Neural crest cell (in vitro differentiated cells): ENCODE measurements at places on chromosomes 2 and 18. TPM values are rescaled to one million over a fixed set of nuclear protein-coding genes. Genes with fewer than 3 reads are reported as not detected.
A peak's percentile ranks its signal among the peaks of the same experiment; 100 is the strongest.

DNA sequence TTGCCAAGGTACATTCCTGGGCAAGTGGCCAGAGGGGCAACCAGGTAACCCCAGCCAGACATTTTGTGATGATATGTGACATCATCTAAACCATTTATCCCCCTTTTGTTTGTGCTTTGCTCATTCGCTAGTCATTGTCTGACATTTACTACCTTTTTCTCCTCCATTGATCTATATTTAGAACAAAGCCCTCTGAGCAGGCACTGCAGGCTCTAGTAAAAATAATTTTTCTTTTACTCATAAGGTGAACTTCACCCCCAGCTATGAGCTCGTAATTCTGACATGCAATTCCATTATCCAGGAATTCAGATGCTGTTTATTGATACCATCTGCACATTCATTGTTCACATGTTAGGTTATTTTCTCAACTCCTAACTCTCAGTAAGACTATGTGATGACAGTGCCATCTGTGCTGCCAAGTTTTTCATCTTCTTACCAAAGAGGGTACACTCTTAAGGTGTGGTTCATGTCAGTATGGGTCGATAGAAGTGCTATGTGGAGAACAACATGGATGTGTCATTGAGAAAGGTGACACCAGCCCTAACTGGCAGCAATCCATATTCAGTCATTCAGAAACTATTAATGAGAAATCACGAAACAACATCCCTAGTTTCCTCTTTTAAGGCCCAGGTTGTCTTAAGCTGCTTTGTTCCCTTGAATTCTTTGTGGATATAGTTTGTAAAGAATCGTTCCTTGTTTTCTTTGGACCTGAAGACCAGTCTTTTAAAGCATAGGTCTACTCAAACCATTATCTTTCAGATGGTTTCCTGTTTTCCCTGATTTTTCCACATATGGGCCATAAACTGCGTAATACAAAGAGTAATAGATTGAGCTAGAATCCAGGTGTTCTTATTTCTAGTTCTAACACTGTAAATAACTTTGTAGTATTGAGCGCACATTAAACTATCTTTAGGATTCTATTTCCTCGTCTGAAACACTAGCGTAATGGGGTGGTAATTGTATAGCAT, 978.1 kb upstream of the CDH2 start:
- H3K4me1 ChIP-seq = peaks cover 16% of the 10 kb centered on the region
- no peaks in the 10 kb centered on the region for H3K36me3 ChIP-seq
- no peak overlapping the region for H3K27ac ChIP-seq

DNA sequence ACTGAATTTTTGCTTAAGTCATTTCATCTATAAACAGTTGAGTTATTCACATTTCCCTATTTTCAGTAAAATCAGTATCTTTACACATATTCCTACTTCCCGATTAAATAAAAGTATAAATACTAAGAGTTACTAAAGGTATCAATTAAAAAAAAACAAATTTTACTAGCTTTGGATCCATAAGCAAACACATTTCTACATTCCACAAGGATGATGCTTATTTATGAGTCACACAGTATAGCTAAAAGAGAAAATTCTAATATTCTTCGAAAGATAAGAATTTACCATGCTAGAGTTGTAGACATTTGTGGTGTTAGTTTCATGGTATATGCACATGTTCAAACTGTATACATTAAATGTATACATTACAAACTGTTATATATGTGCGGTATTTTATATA, 23.7 kb downstream of the PGAP1 start:
- no peak for DNase-seq
- H3K27me3 ChIP-seq = no peaks in the 10 kb centered on the region
- peaks cover 18% of the 10 kb centered on the region for H3K36me3 ChIP-seq
- H3K4me3 ChIP-seq = no peak overlapping the region
- H3K4me1 ChIP-seq = peaks cover 5% of the 10 kb centered on the region

DNA sequence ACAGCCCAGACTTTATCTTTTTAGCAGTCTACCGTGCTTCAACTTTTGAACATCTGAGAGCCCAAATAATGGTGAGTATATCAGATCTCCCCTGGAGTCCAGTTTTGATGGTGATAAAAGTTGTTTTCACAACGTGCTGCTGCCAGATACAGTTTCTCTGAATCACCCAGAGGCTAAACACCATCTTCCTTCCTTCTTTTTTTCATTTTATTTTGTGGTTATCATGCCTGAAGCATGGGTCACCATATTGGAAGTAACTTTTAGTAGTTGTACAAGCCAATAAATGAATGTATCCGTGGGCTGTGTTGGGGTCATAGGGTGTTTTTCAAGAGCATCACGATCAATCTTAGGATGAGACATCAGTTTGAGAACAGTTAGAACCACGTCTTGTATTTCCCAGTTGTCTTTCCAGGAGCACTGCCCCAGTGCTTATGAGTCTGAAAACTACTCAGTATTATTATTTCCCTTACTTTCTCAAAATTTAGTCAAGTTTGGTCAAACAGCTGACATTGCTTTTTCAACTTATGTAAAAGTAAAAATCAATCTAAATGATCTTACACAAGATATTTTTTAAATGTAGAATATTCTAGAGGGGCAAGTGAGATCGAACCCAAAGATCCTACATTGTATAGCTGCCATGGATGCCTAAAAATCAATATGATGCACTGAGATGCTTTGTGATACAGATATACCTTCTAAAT, 311.4 kb downstream of the CTNNA2 start:
- no peaks in the 10 kb centered on the region for H3K4me1 ChIP-seq
- no peak overlapping the region for H3K27ac ChIP-seq
- DNase-seq = no peak
- H3K4me3 ChIP-seq = no peak overlapping the region
- no peaks in the 10 kb centered on the region for H3K36me3 ChIP-seq

GRCh38 chr2:151395509-151396374, 14.0 kb upstream of the RIF1 start:
- no peaks in the 10 kb centered on the region for H3K36me3 ChIP-seq
- DNase-seq = no peak
- no peak overlapping the region for H3K27ac ChIP-seq
- H3K4me1 ChIP-seq = no peaks in the 10 kb centered on the region
- no peak overlapping the region for H3K4me3 ChIP-seq
- no peaks in the 10 kb centered on the region for H3K27me3 ChIP-seq

- no peaks in the 10 kb centered on the region for H3K36me3 ChIP-seq
- no peaks in the 10 kb centered on the region for H3K27me3 ChIP-seq
- no peak for DNase-seq
- no peak overlapping the region for H3K27ac ChIP-seq
- no peak overlapping the region for H3K4me3 ChIP-seq
- H3K4me1 ChIP-seq = peaks cover 34% of the 10 kb centered on the region
Measured at GRCh38 chr2:133490411-133490980, 77.8 kb downstream of the NCKAP5 start.

DNA sequence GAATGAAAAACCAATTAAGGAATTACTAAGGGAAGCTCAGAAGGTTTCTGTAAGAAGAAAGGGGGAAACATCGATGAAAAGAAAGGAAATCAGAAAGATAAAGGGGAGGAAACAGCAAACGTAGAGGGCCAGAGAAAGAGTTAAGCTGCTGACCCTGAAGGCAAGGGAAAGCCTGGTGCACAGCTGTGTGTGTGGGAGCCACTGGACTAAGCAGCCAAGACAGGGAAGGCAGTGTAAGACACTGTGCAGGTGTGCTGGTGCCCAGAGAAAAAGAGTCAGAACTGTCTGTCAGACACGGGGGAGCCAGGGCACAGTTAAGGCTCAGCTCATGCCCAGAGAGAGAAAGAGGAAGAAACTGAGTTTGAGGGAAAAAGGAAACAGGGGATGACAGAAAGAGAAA, 104.0 kb downstream of the HIBCH start:
- no peak overlapping the region for H3K4me3 ChIP-seq
- H3K27me3 ChIP-seq = no peaks in the 10 kb centered on the region
- H3K4me1 ChIP-seq = peaks cover 26% of the 10 kb centered on the region
- peak overlapping the region; percentile 81 for H3K27ac ChIP-seq

GRCh38 chr2:14422426-14422825, 210.1 kb upstream of the LRATD1 start:
- no peaks in the 10 kb centered on the region for H3K4me1 ChIP-seq
- peaks cover 3% of the 10 kb centered on the region for H3K27me3 ChIP-seq
- no peaks in the 10 kb centered on the region for H3K36me3 ChIP-seq
- no peak overlapping the region for H3K4me3 ChIP-seq
- H3K27ac ChIP-seq = no peak overlapping the region

GRCh38 chr2:196798980-196799379, 503 bp downstream of the GTF3C3 start:
- H3K27me3 ChIP-seq = peaks cover 9% of the 10 kb centered on the region
- DNase-seq = no peak
- peaks cover 35% of the 10 kb centered on the region for H3K4me1 ChIP-seq
- H3K36me3 ChIP-seq = peaks cover 12% of the 10 kb centered on the region
- peak overlapping the region; percentile 92 for H3K4me3 ChIP-seq

GRCh38 chr2:118300832-118301231, 212.6 kb downstream of the INSIG2 start:
- no peak overlapping the region for H3K27ac ChIP-seq
- H3K27me3 ChIP-seq = peaks cover 3% of the 10 kb centered on the region
- no peak for DNase-seq

DNA sequence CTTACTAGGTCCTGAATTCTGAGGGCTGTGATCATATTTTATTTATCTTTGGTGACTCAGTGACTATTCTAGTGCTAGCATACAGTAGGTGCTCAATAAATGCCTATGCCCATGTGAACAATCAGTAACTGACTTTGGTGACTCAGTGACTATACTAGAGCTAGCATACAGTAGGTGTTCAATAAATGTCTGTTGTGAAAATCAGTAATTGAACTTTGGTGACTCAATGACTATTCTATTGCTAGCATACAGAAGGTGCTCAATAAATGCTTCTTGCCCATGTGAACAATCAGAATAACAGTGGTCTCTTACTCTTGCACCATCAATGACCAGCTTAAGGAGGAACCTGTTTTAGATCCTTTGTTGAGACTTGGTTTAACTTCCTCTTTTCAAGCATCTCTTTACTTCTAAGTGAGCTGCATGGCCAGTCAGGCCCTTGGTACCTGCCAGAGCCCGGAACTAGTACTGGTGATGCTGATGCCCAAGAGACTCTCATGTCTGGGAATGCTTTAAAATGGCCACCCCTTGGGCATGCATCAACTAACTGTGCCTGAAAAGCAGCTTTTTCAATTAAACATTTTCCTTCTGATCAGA, 214.9 kb upstream of the SPRED2 start:
- H3K4me1 ChIP-seq = no peaks in the 10 kb centered on the region
- H3K4me3 ChIP-seq = no peak overlapping the region
- no peak for DNase-seq
- peaks cover 7% of the 10 kb centered on the region for H3K27me3 ChIP-seq

DNA sequence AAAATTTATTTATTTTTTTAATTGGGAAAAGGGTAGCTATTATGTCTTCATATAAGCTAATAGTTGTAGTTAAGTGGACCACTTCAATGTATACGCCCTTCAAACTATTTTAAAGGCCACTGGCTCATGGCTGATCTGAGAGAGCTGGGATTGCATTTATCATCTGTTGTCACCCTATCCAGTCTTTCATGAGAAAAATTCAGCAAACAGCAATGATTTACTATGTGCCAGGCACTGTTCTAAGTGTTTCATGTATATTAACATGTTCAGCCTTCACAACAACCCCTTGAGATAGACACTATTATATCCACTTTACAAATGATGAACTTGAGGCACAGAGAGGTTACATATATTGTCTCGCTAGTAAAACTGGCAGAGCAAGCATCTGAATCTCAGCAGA, 66.1 kb upstream of the ZNF397 start:
- no peak overlapping the region for H3K27ac ChIP-seq
- no peak for DNase-seq
- no peaks in the 10 kb centered on the region for H3K27me3 ChIP-seq
- no peak overlapping the region for H3K4me3 ChIP-seq
- peaks cover 5% of the 10 kb centered on the region for H3K4me1 ChIP-seq

DNA sequence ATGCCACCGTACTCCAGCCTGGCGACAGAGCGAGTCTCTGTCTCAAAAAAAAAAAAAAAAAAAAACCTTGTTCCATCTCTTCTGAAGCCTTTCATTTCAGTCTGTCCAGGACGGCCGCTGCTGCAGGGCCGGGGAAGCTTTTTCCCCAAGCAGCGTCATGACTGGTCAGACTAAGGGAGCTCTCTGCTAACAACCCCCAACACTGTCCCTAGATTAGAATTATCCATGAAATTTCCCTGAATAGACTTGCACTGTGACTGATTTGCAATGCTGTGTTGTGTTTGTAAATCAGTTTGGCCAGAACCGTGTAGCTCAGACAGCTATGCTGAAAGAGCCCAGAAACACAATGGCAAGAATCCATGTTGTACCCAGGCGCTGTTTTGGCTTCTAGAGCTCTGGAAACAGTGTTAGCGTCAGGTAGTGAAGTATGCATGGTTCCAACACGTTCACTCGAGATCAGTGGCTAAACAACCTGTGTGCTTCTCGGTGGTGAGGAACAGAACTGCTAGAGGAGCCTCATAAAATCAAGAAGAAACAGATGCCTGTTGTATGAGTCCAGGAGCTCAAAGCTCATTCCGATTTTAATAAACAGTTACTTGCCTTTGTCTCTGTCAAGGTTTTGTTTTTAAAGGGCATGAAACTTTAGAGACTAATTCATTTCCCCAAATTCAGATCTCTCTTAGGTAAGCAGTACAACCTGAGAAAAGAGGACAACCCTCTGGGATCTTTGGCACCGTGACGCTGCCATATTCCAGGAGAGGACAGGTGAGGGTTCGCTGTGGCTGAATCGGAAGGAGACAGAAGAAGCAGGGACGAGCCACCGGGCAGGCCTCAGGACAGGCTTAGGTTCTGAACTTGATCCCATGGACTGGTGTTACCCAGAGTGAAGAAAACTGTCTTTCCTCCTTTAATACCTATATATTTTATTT, 43.5 kb downstream of the GORASP2 start:
- peaks cover 18% of the 10 kb centered on the region for H3K4me1 ChIP-seq
- peaks cover 2% of the 10 kb centered on the region for H3K36me3 ChIP-seq
- DNase-seq = no peak
- peaks cover 6% of the 10 kb centered on the region for H3K27me3 ChIP-seq

GRCh38 chr2:142796161-142796560, 81.3 kb upstream of the KYNU start:
- H3K4me1 ChIP-seq = peaks cover 6% of the 10 kb centered on the region
- DNase-seq = no peak
- H3K4me3 ChIP-seq = no peak overlapping the region
- no peaks in the 10 kb centered on the region for H3K27me3 ChIP-seq
- no peak overlapping the region for H3K27ac ChIP-seq

GRCh38 chr18:10121786-10122515, 208.1 kb downstream of the VAPA start:
- peaks cover 21% of the 10 kb centered on the region for H3K4me1 ChIP-seq
- H3K27me3 ChIP-seq = no peaks in the 10 kb centered on the region
- DNase-seq = no peak
- H3K27ac ChIP-seq = peak overlapping the region; percentile 60
- H3K4me3 ChIP-seq = no peak overlapping the region
- no peaks in the 10 kb centered on the region for H3K36me3 ChIP-seq

The KCNE4 gene
- total RNA-seq = 0.09 TPM in 1 of 2 replicates, not detected in the other

The FAM161A gene
- 21.9 and 23.4 TPM in 2 replicates for total RNA-seq

The NT5C1B gene
- not detected in 2 replicates for total RNA-seq

The CYTIP gene
- total RNA-seq = 0.35 TPM in 1 of 2 replicates, not detected in the other

The TMEFF2 gene
- 1.8 and 2.9 TPM in 2 replicates for total RNA-seq

The TEKT4 gene
- total RNA-seq = not detected in 2 replicates

The KCNK3 gene
- total RNA-seq = 0.58 and 0.68 TPM in 2 replicates

The CHRNA1 gene
- 0.14 TPM in 1 of 2 replicates, not detected in the other for total RNA-seq
